ENCODE measurements at places on chromosomes 1 and 21.

GRCh38 chr1:37519613-37520012, 5.0 kb upstream of the MEAF6 start:
- no peak for DNase-seq

DNA sequence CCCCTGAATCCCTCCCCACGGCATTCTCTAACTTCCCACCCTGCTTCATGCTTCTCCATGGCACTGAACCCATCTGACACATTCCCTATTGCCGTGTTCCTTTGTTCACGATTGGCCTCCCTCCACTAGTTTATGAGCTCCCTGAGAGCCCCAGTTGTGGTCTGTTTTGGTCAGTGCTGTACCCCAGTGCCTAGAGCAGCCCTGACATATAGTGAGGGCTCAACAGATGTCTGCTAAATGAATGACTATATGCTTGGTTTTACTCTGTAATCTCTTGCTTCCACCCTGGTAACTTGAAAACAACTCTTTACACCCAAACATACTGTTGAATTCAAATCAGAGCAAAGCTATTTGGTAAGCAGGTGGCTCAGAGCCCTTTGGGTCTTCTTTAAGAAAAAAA, 171.1 kb upstream of the EDN2 start:
- no peak for DNase-seq

DNA sequence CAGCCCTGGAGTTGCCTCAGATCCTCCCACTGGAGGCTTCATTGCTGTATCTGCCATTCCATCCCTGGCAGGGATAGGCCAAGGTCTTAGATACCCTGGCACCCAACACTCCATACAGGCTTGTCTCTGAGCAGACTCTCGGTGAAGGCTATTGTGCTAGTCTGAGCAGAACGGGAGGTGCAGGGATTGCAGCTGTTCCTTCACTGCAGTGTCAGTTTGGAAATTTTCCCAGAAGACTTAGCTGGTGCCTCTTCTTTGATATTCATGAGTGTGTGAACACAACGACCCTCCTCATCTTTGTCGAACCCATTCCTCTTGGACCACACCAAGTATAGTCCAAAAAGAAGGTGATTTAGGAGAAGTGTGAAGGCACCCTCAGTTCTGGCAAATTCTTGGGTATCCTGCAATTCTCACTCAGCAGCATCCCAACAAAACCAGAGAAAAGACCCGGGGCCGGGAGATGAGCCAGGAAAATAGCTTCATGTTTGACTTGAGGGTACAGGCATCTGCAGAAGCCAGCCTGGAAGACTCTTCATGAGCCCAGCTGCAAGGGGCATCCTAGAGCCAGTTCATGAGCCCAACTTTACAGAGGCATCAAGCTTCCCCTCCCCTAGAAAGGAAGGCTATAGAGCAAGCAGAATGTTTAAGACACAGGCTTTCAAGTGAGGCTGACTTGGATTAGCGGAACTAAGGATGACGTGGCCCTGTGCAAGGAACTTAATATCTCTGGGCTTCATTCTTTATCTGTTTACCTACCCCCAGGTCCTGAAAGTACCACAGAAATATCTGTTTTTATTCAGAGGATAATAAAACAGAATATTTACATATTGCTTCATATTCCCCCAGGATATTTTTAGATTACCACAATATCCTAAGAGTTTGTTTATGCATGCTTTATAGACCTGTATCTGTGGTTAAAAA, 38.8 kb upstream of the HAO2 start:
- no peak for DNase-seq

GRCh38 chr1:87852410-87853161, 523.9 kb downstream of the LMO4 start:
- no peak for DNase-seq

DNA sequence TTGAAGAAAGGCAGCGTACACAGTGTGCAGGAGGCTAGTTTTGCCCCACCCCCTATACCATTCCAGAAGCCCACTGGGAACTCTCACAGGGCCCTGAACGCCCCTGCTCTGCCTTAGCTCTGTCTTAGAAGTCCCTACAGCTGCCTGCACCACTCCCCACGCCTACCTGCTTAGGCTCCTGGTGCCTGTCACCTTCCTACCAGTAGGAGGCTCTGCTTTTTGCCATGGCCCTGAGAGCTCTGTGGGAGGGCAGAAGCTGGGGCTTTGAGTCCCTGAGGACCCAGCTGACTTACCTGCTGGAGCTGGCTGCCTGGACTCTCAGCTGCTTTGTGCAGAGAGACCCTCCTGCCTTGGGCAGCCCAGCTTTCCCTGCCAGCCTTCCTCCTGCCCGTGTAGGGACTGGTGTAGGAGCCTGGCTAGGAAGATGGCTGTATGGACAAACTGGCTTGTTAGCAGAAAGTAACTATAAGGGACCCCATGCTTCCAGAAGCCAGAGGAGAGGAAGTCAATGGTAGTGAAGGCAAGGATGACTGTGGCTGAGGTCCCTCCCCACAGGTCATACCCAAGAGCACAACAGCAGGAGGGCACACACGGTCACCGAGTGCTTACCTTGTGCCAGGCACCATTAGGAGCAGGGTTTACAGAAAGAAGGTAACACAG, 9.8 kb upstream of the CELSR2 start:
- DNase-seq: no peak

DNA sequence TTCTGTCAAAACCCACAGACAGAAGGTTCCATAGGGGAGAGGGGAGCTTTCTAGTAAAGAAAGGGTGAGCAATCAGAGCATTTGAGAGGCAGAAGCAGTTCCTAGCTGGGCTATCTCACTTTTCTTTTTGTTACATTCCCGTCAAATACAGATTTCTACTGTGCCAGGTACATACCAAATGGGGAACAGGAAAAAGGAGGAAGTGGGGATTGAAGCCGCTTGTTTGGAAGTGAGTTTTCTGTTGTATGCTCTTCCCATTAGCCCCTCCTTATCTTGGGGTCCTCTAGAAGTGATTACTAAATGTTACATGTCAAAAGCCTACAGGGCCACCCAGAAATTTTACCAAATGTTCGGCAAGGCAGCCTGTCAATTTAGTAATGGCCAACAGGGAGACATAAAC, 116.1 kb downstream of the PAPPA2 start:
- DNase-seq: no peak

DNA sequence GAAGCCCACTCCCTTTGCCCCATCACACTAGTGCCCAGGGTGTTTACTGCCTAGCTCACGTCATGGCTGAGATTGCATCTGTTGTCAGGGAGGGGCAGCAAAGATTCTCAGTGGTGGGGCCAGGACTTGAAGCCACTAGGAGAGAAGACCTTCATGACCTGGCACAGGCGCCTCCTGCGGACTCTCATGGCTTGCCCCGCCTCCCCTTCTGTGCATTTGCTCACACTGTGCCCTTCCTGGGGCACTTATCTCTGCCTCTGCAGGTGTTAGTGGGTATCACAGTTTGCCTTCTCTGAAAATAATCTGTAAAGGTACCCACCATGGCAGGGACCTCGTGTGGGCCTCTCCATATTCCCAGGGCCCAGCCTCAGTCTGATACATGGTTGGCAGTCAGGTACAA, 20.1 kb downstream of the PTPRU start:
- DNase-seq: no peak

All from stimulated activated CD8-positive, alpha-beta memory T cell treated with anti-CD3 and anti-CD28 coated beads, Interleukin-2, amount 100 ng/mL, for 1 hour (primary cell).